Right ventricle myocardium superior (tissue), 1 donor: ENCODE measurements at places on chromosomes 3 and 15. TPM values are rescaled to one million over a fixed set of nuclear protein-coding genes. Genes with fewer than 3 reads are reported as not detected.

GRCh38 chr15:60585743-60586708, 107.1 kb upstream of the ICE2 start:
- DNase-seq: no peak

DNA sequence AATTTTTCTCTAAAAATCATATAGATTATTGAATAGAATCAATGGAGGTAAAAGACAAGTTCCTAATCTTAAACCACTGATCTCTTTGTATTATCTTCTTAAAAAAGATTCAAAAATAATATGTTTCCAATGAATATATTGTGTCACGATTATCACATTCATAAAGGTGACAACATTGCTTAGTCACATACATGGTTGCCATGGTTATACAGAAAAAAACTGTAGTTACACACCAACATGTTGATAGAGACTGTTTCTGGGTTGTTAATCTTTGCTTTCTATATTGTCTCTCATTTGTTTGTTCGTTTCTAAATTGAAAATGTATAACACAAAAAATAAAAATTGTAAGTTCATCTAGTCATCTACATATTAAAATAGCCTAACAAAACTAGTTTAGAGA, 376.0 kb upstream of the ALCAM start:
- DNase-seq: no peak

- no peak for DNase-seq
Observed at GRCh38 chr3:47503033-47503432, 10.5 kb downstream of the ELP6 start.

- no peak for DNase-seq
Observed at GRCh38 chr15:45393851-45394250, 15.5 kb upstream of the GATM start.

DNA sequence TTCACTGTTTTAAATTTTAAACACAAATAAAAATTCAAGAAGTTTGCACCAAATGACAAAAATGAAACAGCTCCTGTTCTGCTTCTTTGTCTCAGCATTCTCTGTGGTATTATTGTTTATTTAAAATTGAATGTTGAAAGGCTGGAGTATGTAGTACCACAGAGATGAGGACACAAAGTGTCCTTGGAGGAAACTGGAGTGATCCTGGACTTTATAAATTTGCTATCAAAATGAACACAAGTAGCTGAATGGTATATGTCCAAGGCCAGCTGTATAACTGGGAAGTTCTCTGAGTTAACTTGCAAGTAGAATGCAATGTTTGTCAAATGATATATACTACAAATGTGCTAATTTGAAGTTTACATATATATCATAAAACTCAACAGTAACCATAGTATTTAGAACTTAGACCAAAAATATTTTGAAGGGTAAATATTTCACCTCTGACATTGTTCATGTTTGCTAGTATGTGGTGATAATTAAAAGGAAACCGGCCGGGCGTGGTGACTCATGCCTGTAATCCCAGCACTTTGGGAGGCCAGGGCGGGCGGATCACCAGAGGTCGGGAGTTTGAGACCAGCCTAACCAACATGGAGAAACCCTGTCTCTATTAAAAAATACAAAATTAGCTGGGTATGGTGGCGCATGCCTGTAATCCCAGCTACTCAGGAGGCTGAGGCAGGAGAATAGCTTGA, 12.3 kb downstream of the BTLA start:
- no peak for DNase-seq

- DNase-seq: no peak
Observed at GRCh38 chr15:52308446-52309153, 13.0 kb upstream of the MYO5C start.

GRCh38 chr15:28182216-28182615, 83.1 kb upstream of the OCA2 start:
- DNase-seq: no peak

DNA sequence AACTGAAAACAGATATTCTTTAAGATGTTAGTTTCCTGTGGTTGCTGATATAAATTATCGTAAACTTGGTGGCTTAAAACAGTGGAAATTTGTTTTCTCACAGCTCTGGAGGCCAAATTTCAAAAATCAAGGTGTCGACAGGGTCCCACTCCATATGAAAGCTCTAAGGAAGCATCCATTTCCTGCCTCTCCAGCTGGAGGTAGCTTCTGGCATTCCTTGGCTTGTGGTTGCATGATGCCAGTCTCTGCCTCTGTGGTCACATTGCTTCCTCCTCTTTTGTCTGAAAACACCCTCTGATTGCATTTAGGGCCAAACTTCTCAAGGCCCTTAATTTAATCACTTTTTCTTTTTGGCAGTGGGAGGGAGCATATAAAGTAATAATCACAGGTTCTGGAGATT, 96.8 kb downstream of the PPM1L start:
- DNase-seq: no peak

DNA sequence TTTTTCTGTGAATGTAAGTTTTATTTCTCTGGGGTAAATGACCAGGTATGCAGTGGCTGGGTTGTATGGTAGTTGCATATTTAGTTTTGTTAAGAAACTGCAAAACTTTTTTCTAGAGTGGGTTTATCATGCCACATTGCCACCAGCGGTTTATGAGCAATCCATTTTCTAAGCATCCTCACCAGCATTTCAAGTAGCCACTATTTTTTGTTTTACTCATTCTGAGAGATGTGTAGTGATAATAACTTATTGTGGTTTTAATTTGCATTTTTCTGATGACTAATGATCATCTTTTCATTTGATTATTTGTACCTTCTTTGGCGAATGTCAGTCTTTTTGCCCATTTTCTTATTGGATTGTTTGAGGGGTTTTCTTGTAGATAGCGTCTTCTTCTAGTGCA, 56.2 kb downstream of the SPRED1 start:
- DNase-seq: no peak

DNA sequence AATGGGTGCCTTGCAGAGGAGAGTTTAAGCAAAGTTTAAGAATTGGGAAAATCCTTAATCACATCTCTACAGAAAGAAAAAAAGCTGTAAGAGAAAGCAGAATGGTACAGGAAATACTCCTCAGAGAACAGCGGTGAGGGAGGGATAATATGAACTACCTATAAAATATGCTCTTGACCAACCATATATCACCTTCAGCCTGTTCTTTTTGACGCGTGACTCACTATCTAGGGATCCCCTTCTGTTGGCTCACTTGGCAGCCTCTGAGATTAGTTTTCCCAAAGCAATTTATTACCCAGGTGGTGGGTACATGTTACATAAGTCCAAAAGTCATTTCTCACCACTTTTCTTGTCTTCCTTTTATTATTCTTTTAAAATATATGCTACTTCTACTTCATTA, 97.7 kb downstream of the CNTN6 start:
- DNase-seq: no peak

DNA sequence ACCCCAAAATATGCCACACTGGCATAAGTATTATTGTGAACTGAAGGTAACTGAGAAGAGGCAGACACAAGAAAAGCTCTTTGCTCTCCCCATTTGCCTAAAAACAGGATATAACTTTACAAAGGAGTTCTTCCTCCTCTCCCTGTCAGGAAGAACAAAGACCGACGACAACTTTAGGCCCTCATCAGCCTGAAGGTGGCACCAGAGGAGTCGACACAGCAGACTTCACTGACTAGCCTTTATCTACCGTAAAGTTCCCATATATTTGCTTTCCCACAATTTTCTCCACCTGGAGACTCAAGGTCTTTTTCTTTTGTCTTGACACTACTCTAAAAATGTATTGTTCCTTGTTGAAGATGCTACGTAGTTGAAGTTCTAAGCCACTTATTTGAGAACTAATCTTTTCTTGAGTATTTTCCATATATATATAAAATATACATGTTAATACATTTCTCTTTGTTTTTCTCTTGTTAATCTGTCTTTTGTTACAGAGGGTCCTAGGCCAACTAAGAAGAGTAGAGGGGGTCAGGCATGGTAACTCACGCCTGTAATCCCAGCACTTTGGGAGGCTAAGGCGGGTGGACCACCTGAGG, 16.2 kb upstream of the XIRP1 start:
- DNase-seq: no peak

DNA sequence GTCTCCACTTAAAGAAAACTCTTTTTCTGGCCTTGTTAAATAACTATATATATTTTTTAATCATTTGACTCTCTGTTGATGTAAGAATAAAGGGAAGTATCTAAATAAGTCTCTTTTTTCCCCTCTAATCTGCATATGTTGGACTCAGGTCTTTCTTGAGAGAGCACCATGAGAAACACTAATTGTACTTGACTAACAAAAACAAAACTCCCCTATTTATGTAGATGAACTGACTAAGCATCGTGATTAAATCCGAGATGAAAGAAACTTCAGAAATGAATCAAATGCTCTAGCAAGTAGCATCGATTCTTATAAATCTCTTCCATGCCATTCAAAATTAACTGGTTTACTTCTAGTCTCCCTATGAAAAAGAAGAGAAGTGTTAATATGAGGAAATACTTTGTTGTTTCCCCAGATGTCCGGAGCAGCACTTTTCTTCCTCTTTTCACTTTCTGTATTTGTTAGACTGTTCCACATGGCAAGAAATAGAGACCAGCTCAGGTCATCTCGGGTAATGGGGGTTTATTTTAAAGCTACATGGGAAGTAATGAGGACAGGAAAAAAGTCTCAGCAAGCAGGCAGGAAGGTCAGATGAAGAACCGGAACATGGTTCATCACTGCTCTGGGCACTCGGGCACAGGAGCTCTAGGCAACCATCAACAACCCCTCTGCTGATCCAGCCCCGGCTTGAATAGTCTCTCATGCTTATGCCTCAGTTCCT, 288.3 kb downstream of the CNTN6 start:
- no peak for DNase-seq

DNA sequence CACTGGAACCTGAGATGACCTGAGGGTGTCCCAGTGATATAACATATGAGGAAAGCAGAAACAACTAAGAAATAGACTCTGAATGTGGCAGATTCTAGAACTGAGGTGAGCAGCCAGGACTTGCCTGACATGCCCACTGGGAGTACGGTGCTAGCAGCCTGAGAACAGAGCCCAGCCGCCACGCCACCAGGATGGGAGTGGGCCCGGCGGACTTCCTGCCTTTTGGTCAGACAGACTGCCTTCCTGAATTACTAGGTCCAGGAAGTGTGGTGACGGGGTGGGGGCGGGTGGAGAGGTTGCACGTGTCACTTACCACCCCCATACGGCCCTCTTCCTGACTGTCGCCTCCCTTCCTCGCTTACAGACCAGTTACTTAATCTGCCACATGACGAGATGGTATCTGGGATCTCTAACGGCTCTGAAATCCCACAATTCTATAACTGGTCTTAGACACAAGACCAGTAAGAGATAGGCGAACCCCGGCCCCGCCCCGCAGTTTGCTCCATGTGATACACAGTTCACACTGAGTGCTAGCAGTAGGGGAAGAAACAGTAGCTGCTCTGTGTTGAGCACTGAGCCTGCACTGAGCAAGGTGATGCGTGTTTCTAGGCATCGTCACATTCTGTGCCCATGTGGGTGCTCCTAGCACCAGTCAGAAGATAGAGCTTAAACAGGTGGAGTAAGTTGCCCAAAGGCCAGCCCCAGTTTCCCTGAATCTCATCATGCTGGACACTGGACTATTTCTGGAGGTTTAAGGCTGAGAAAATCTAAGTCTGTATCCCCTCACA, 95.7 kb downstream of the CPN2 start:
- peak; percentile 88 for DNase-seq

GRCh38 chr3:41041899-41042298, 157.4 kb upstream of the CTNNB1 start:
- no peak for DNase-seq

DNA sequence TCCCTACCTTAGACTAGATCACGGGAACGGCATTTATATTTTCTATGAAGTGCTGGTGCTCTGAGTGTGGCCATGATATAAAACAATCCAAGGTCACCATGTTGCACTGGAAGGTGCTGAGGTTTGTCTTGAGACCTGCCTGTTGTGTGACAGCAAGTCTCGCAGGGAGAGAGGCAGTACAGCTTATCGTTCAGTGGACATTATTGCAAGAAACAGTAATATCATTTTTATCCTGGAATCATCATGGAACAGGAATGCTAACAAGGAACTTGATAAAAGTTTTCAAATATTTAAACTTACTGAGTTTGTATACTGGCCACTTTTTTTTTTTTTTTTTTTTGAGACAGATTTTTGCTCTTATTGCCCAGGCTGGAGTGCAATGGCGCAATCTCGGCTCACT, 40.0 kb upstream of the GCNT3 start:
- no peak for DNase-seq

- DNase-seq: no peak
Observed at GRCh38 chr3:131236421-131236820, 145.2 kb upstream of the NUDT16 start.

GRCh38 chr15:90553248-90553745, 23.6 kb downstream of the CRTC3 start:
- no peak for DNase-seq

DNA sequence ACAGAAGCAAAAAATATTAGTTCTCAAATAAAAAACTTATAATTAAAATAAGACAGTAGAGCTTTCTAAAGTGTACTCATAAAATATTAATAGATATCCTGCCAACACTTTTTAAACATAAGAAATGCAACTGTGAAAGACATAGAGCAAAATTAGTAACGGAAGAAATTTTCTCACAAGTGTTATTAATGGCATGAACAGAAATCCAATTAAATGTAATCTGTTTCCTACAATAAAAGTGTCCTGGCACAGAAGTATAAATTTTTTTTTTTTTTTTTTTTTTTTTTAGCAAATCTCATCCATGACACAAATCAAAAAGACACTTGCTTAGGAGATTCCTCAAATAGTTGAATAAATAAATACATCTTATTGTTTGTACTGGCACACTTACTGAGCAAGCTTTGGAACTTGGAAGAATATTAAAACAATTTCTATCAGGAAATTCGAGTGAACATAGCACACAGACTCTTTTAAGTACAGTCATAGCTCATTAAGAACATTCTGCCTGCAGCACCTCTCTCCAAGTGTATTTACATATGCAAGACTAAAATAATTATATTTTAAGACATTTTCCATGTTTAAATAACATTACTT, 227.2 kb upstream of the ROBO2 start:
- DNase-seq: no peak

The FBLN2 gene
- total RNA-seq: 69.7 TPM

The FBN1 gene
- 39.4 TPM for total RNA-seq

The XCR1 gene
- not detected for total RNA-seq

The MORC1 gene
- total RNA-seq: not detected

The COLQ gene
- 2.2 TPM for total RNA-seq

The FILIP1L gene
- total RNA-seq: 39.3 TPM

The ADPRH gene
- 12.2 TPM for total RNA-seq
